Mammary epithelial cell (primary cell): ENCODE measurements at places on chromosomes 6 and 20. TPM values are rescaled to one million over a fixed set of nuclear protein-coding genes. Genes with fewer than 3 reads are reported as not detected.

DNA sequence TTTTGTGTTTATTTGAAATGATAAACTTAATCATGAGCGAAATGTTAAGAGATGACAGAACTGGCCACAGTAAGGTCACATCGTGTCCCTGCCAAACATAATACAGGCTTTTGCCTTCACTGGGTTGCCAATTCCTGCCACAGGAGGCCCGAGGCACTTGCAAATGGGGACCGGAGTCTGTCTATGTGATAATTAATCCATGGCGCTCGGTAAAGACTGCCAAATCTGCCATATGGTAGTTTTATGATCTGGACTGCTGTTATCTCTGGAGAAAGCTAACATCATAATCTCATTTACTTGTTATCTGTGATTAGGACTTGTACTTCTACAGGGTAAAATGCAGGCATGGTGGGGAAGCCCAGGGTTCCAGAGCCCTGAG lies 170.5 kb upstream of the TSHZ2 start:
- DNase-seq, result no peak

- DNase-seq, result no peak
Observed at GRCh38 chr6:108175592-108176279, 9.9 kb downstream of the NR2E1 start.

GRCh38 chr6:116500969-116501433 lies 10.4 kb upstream of the CALHM5 start:
- peak; percentile 49 for DNase-seq

- DNase-seq, result peak; percentile 15
Observed at GRCh38 chr20:13464702-13465101, 174.0 kb downstream of the TASP1 start.

- no peak for DNase-seq
Observed at GRCh38 chr6:154893917-154894316, 101.2 kb upstream of the TIAM2 start.

Gene BHLHE23
- not detected for polyA plus RNA-seq

GRCh38 chr6:69289689-69290495 lies 506.9 kb downstream of the LMBRD1 start:
- DNase-seq, result no peak

GRCh38 chr6:169714595-169714994 lies 9.7 kb downstream of the PHF10 start:
- DNase-seq, result no peak

Gene HCRTR2
- not detected for polyA plus RNA-seq

Gene LY6G6F
- polyA plus RNA-seq, result not detected

Gene SLC24A3
- polyA plus RNA-seq, result not detected

Gene ALDH8A1
- polyA plus RNA-seq, result 0.39 TPM

- peak; percentile 40 for DNase-seq
Observed at GRCh38 chr6:91081452-91082067, 494.7 kb upstream of the MAP3K7 start.

Gene SPEF1
- polyA plus RNA-seq, result 0.08 TPM

Gene RNF8
- 19.2 TPM for polyA plus RNA-seq

DNA sequence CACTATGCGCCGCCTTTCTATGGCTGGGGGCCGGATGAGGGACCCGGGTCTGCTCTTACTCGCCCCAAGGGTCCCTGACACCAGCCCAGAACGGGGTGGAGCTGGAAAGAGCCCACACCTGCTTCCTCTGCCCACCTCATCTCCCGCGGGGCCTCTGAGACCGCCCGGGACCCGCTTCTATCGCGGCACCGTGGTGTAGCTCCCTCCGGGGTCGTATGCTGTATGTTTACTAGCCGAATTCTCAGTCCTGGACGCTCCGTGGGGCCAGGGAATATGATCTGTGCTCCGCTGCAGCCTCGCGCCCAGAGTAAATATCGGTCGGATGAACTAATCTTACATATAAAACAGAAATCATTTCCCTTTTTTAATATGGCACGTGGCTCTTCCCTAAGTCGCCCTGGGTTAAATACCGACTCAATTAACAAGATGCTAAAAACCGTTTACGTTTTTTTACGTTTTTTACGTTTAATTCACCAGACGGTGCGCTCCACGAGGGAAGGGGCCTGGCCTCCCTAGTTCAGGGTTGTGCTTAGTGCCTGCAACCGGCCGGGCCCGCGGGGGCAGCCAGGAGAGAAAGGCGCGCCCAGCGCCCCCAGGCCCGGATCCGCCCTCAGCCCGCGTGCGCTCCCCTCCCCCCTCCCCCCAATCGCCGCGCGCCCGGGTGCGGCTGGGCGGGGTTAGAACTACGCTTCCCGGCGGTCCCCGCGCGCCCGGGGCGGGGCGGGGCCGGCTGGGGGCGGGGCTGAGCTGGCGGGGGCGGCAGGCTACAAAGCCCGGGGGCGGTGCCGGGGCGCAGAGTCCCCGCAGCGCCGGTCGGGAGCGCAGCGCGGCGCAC lies at the start of gene RBM38:
Gene RBM38 (plus strand): TSS at position 793 of the 835 bp plus-strand sequence. CDS start 186 bp downstream, outside the sequence.
- DNase-seq, result peak; percentile 34

DNA sequence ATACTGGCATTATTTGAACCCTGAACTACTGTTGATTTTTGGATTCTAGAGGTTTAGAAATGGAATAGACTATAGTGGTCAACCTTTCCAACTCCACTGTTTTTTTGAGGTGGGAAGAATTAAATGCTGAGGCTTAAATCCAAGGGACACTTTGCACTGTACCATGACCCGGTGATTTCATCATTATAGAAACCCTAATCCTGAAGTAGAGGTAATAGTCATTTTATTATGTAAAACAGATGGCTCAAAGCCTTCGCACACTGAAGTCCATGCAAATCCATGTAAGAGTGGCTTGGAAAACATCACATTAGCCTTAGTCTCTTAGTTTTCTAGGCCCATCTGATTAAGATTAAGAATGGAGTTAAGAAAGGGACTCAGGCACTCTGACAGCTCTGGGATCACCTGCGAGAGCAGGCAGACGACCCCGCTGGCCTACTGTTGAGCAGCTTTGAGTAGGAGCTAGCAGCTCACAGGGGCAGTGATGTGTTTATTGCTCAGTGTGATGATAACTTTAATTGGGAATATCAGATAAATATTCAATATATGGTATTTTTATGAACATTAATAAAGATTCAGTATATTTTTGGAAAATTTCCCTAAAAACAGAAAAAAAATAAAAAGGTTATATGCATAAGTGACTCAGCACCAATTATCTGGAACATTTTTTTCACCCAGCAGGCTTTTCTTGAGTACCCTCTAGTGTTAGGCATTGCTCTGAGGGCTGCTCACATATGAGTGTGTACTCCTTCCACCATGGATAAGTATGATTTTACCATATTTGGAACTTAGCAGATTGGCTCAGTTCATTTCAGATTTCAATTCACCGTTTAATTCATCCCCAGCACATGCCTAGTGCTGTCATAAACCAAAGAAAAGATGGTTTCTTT lies 13.4 kb downstream of the SLX4IP start:
- DNase-seq, result no peak

Gene IL17A
- polyA plus RNA-seq, result not detected

GRCh38 chr6:163063561-163063960 lies 335.8 kb downstream of the PACRG start:
- no peak for DNase-seq

DNA sequence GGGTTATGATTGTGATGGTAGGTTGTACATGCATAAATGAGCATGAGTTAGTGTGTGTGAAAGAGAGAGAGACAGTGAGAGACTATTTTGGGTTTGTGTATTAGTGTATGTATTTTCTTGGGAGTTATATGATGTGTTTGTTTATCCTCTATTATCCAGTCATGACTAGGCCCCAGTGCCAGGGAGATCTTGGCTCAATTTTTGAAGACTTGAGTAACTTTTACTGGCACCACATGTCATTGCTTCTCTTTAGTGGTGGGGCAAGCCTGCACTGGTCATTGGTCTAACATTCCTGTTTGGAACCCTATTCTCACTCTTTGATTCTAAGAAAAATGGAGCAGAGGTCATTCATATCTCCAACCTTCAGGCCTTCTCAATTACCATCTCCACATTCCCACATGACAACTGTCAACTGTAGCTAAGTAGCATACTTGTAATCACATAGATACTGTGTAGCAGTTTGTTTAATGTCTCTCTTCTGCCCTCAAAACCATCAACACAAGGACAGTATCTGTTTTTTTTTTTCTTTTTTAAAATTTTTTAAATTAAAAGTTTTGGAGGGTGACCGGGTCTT lies 8.8 kb downstream of the L3MBTL1 start:
- no peak for DNase-seq

DNA sequence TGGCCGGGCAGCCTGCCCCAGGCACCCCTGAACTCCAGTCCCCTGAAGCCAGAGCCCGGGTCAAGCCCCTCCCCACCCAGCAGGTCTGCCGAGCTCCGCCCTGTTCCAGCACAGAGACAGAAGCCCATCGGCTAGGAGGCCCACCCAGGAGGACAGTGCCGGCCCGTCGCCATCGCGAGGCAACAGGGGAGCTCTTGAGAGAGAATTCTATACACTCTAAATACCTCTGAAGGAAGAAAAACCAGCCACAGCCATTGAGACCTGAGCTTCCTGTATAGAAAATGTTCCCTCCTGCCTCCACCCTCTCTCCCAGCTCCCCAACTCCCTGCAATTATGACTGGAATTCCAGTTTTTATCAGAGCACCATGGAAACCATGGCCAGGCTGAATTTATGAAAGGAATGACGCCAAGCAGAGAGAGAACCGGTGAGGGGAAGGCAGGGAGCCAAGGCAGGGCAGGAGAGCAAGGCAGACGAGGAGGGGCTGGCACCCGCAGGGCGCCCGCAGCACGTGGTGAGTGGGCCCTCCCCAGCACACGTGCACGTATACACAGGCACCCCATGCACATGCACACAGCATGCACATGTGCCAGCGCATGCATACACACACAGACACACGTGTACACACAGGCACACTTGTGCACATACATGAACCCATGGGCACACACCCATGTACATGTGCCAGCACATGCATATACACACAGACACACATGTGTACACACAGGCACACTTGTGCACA lies 27.6 kb upstream of the MRGBP start:
- peak; percentile 20 for DNase-seq

GRCh38 chr6:119174879-119175817 lies 96.7 kb upstream of the FAM184A start:
- no peak for DNase-seq

Gene LY6G6D
- polyA plus RNA-seq, result not detected

DNA sequence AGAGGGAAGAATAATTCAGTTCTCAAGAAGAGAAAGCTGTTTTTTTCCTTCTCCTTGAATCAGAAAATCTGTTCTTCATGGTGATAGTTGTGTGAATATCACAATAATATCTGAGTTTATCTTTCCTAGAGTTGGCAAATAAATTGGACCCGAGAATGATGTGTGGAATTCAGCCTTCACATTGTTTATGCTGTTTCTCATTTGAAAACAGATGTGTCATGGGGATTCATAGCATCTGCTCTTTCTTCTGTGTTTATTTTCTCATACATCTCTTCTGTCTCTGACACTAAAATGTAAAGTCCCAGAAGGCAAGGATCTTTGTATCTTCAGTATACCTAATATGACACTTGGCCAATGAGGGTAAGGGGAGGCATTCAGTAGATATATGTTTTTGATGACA lies 103.6 kb upstream of the SGK1 start:
- DNase-seq, result no peak

- DNase-seq, result no peak
Observed at GRCh38 chr6:116472706-116473105, 11.5 kb downstream of the CALHM6 start.

- peak; percentile 65 for DNase-seq
Observed at GRCh38 chr6:21873562-21873961, 280.0 kb downstream of the SOX4 start.
